T-helper 17 cell (primary cell): ENCODE measurements at places on chromosomes 3 and 15.

DNA sequence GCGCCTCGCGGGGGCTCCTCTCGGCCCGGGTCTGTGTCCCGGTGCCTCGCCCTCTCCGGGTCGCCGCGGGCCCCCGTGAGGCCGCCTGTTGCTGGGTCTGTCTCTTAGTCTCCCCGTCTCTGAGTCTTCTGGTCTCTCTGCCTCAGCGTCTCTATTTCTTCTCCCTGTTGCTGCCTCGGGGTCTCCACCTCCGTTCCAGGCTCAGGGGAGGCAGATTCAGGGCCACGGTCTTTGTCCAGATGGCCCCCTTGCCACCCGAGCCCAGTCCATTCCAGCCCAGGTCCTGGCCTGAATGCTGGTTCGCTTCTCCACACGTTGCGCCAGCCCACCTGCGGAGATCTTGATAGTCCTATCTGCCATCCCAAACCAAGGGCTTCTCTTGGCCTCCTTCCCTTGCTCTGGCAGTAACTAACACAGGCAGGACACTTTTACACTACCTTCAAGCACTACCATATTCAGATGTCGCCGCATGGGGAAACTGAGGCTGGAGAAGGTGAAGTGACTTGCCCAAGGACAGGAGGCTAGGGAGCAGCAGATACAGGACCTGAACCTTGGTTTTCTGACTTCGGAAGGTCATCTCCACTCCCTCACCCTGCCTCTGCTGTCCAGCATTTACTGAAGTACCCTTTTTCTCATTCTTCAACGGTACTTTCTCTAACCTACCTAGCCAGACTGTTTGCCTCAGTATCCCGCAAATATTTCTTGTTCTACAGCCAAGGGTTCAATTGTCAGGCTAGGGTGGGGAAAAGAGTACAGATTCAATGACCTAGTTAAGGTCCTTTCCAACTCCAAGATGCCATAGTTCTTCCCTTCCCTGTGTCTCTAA is 616 bp upstream of the IGDCC4 start:
- peak overlapping the region; percentile 93 for H3K4me3 ChIP-seq
- peak overlapping the region; percentile 76 for H3K27ac ChIP-seq
- H3K27me3 ChIP-seq: peaks cover 75% of the 10 kb centered on the region

GRCh38 chr3:39137991-39138803 is 15.2 kb downstream of the CSRNP1 start:
- H3K27me3 ChIP-seq: no peaks in the 10 kb centered on the region
- peaks cover 29% of the 10 kb centered on the region for H3K4me1 ChIP-seq
- H3K27ac ChIP-seq: peak overlapping the region; percentile 85
- H3K36me3 ChIP-seq: peaks cover 2% of the 10 kb centered on the region
- no peak for DNase-seq
- peak overlapping the region; percentile 19 for H3K4me3 ChIP-seq

DNA sequence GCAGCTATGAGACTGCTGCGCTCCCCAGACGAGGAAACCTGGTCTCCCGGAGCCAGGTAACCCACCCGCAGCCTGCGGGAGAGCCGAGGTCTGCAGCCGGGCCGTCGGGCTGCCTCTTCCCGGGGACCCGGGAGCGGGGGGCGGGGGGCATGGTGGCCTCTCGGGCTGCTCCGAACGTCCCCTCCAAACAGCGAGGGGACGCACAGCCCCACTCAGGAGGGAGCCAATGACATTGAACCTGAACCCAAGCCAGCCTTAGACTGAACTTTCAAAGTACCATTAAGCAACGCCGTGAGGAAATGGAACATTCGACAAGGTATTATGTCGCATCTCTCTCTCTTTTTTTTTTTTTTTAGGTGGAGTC is 29.8 kb upstream of the ALDH1A3 start:
- peaks cover 2% of the 10 kb centered on the region for H3K4me1 ChIP-seq
- H3K27ac ChIP-seq: no peak overlapping the region
- peaks cover 18% of the 10 kb centered on the region for H3K27me3 ChIP-seq
- peak overlapping the region; percentile 84 for H3K4me3 ChIP-seq
- DNase-seq: no peak
- H3K36me3 ChIP-seq: no peaks in the 10 kb centered on the region

- H3K4me1 ChIP-seq: peaks cover 4% of the 10 kb centered on the region
- DNase-seq: no peak
- no peaks in the 10 kb centered on the region for H3K36me3 ChIP-seq
- H3K27me3 ChIP-seq: peaks cover 51% of the 10 kb centered on the region
- H3K4me3 ChIP-seq: no peak overlapping the region
These were observed 51.7 kb upstream of the HES1 start for GRCh38 chr3:194084284-194084683.

GRCh38 chr3:177379045-177379444 is 181.8 kb upstream of the TBL1XR1 start:
- no peak overlapping the region for H3K4me3 ChIP-seq
- no peaks in the 10 kb centered on the region for H3K27me3 ChIP-seq
- H3K27ac ChIP-seq: peak overlapping the region; percentile 89
- peaks cover 11% of the 10 kb centered on the region for H3K4me1 ChIP-seq
- peaks cover 7% of the 10 kb centered on the region for H3K36me3 ChIP-seq

DNA sequence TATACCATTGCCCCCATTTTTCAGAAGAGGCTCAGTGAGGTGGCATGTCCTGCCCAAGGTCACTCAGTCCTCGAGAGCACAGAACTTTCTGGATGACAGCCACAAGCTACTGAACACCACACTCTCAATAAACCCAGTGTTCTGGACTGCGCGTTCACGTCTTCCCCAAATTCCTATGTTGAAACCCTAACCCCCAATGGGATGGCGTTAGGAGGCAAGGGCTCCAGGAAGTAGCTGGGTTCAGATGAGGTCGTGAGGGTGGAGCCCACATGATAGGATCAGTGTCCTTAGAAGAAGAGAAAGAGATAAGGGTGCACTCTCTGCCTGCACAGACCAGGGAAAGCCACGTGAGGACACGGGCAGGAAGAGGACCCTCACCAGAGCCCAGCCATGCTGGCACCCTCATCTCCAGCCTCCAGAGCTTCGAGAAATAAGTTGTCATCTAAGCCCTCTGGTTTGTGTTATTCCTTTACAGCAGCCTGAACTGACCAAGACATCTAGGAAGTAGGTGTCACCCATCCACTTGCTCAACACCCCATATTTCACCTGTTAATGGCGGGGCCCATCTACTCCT is 324.0 kb downstream of the UACA start:
- peaks cover 26% of the 10 kb centered on the region for H3K4me1 ChIP-seq
- no peak overlapping the region for H3K4me3 ChIP-seq
- peaks cover 32% of the 10 kb centered on the region for H3K27me3 ChIP-seq
- peaks cover 8% of the 10 kb centered on the region for H3K36me3 ChIP-seq
- no peak for DNase-seq
- H3K27ac ChIP-seq: no peak overlapping the region

GRCh38 chr3:63521657-63522056 is 130.8 kb upstream of the SNTN start:
- H3K27ac ChIP-seq: no peak overlapping the region
- DNase-seq: no peak
- no peaks in the 10 kb centered on the region for H3K4me1 ChIP-seq
- peaks cover 6% of the 10 kb centered on the region for H3K27me3 ChIP-seq
- no peak overlapping the region for H3K4me3 ChIP-seq

- H3K27ac ChIP-seq: no peak overlapping the region
- no peaks in the 10 kb centered on the region for H3K27me3 ChIP-seq
- H3K36me3 ChIP-seq: no peaks in the 10 kb centered on the region
These were observed 119.8 kb downstream of the SUCLG2 start for GRCh38 chr3:67534594-67534993.

DNA sequence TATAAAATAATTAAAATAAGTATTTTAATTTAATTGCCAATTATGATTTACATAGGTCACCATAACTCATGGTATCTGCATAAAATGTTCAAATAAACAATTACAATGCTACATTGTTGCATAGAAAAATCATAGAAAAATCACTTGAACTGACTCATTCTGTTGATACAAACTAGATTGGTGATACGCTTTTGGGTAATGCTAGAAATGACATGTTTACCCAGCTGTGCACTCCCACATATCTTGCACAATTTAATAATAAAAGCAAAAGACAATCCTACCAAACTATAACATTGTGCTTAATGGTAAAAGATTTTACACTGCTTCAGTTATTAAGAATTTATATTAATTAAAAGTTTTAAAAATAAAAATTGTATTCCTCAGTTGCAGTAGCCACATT is 45.8 kb upstream of the FBXL22 start:
- DNase-seq: no peak
- no peaks in the 10 kb centered on the region for H3K27me3 ChIP-seq
- H3K27ac ChIP-seq: no peak overlapping the region
- H3K4me1 ChIP-seq: peaks cover 25% of the 10 kb centered on the region
- no peaks in the 10 kb centered on the region for H3K36me3 ChIP-seq

DNA sequence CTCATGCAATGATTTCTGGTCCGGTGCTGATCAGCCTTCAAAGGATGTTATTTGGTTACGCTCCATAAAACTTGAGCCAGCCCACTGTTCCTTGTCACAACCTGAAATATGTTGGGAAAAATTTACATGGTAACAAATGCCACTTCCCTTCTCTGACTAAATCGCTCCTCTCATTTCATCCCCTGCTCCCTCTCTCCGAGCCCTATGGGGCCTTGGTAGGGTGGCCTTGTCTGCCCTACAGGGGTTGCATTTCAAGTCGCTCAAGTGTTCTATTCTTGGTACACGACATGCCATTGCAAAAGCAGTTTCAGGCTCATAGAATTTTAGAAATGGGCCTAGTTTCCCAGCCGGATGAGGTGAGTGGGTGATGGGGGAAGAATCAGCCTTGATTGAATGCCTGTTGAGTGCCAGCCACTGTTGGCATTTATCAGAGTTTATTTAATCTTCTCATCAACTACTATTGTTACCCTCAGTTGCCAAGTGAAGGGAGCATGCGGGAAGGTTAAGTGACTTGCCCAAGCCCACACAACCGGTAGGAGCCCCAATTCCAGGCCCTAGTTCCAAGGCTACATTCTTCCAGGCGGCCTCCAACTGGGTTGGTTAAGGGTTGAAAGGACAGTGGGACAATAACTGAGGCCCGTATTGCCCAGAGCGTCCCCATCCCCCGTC is 961 bp upstream of the ABHD2 start:
- no peaks in the 10 kb centered on the region for H3K27me3 ChIP-seq
- H3K36me3 ChIP-seq: no peaks in the 10 kb centered on the region
- no peak overlapping the region for H3K27ac ChIP-seq

GRCh38 chr15:77386626-77387025 is 33.3 kb downstream of the PEAK1 start:
- H3K27ac ChIP-seq: no peak overlapping the region
- H3K4me1 ChIP-seq: peaks cover 4% of the 10 kb centered on the region
- H3K27me3 ChIP-seq: no peaks in the 10 kb centered on the region
- peaks cover 7% of the 10 kb centered on the region for H3K36me3 ChIP-seq
- DNase-seq: no peak
- no peak overlapping the region for H3K4me3 ChIP-seq

- DNase-seq: no peak
- no peak overlapping the region for H3K27ac ChIP-seq
- H3K27me3 ChIP-seq: peaks cover 33% of the 10 kb centered on the region
- peaks cover 10% of the 10 kb centered on the region for H3K4me1 ChIP-seq
- H3K36me3 ChIP-seq: peaks cover 6% of the 10 kb centered on the region
These were observed 21.3 kb upstream of the NUDT16 start for GRCh38 chr3:131360191-131360755.

- H3K4me3 ChIP-seq: no peak overlapping the region
- H3K27ac ChIP-seq: no peak overlapping the region
- H3K27me3 ChIP-seq: peaks cover 39% of the 10 kb centered on the region
- H3K36me3 ChIP-seq: no peaks in the 10 kb centered on the region
These were observed 64.8 kb upstream of the SEC61A1 start for GRCh38 chr3:127987309-127987995.

DNA sequence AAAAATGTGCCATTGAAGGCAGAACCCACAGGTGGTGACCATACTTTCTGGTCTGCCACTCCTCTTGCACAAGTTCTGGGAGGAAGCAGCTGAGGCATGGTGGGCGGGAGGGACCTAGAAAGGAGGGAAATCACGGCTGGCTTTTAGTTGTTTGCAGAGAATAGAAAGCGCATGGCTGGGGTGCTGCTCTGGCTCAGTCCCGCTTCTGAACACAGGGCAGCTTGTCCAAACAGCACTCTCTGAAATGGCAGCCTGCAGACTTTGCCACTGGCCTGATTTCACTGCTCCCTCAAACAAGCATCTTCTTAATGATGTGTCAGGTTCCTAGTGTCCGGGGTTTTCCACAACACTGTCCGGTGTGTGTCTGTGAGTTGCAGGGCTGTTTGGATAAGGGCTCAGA is 76.7 kb downstream of the AAGAB start:
- H3K4me3 ChIP-seq: no peak overlapping the region
- peaks cover 17% of the 10 kb centered on the region for H3K36me3 ChIP-seq
- DNase-seq: no peak
- H3K4me1 ChIP-seq: peaks cover 49% of the 10 kb centered on the region
- peak overlapping the region; percentile 95 for H3K27ac ChIP-seq

DNA sequence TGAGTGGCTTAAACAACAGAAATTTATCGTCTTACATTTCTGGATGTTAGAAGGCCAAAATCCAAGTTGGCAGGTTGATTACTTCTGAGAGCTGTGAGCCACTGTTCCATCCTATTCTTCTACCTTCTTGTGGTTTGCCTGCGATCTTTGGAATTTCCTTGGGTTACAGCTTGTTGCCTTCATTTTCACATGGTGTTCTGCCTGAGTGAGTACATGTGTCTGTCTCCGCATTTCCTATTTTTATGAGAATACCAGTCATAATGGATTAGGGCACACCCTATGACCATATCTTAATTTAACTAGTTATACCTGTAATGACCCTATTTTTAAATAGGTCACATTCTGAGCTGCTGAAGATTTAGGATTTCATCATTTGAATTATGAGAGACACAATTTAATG is 294.3 kb downstream of the CNTN4 start:
- no peak overlapping the region for H3K27ac ChIP-seq
- no peak overlapping the region for H3K4me3 ChIP-seq

DNA sequence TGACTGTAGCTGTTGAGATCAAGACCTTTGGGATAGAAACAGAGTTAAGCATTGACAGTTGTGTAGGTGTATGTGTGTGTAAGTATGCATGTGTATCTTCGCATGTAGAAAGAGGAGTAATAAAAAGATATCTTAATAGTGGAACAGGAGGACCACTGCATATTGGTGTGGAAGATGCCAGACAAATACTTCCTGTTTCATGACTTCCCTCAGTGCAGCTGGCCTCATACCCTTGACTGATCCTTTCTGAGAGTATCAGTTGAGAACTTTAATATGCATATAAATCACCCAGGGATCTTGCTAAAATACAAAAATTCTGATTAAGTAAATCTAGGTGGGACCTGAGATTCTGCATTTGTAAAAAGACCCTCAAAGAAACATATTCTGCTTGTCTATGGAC is 8.5 kb upstream of the ZBED2 start:
- DNase-seq: no peak
- H3K4me3 ChIP-seq: no peak overlapping the region
- H3K36me3 ChIP-seq: peaks cover 8% of the 10 kb centered on the region
- peaks cover 33% of the 10 kb centered on the region for H3K4me1 ChIP-seq

DNA sequence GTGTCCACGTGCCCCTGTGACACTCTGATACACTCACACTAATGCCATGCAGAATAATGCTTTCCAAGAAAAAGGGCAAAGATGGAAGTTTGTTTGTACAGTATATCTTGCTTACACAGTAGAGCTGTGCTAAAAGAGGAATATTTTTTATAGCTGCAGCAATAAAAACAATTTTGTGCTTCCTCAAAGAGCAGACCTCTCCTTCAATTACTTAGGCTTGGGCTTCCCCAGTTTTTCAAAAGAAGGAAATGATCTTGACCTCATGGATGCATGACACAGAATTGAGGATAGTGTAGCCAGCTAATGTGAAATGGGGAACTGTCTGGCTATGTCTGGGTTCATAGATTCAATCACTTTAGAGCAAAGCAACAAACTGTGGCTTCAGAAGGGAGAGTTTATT is 137.4 kb downstream of the STT3B start:
- peaks cover 14% of the 10 kb centered on the region for H3K27me3 ChIP-seq
- peaks cover 2% of the 10 kb centered on the region for H3K36me3 ChIP-seq
- no peak for DNase-seq
- H3K4me3 ChIP-seq: no peak overlapping the region
- no peaks in the 10 kb centered on the region for H3K4me1 ChIP-seq

- no peak overlapping the region for H3K27ac ChIP-seq
- H3K36me3 ChIP-seq: no peaks in the 10 kb centered on the region
- no peak overlapping the region for H3K4me3 ChIP-seq
- DNase-seq: no peak
These were observed 121.8 kb upstream of the ATP11B start for GRCh38 chr3:182671541-182671940.
